ENCODE measurements at places on chromosomes 2 and 18.

- DNase-seq, result no peak
These were observed 236.1 kb downstream of the GCA start for GRCh38 chr2:162579986-162580385.

DNA sequence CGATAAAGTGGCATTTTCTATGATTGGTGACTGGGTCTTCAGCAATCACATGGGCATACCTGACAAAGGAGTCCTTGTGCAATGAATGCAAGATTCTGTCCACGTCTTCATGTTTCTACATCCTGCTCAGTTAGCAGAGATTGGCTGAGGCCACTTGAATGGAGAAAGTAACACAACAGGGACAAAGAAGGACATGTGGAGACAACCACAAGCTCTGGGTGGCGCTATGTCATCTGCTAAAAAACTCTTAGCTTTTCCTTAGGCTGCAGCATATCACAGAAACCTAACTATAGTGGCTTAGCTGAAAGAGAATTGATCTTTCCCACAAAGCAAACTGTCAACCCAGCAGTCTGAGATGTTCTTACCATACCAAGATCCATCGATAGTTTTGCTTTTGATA lies 1109.7 kb downstream of the SOCS6 start:
- DNase-seq, result peak; percentile 0

DNA sequence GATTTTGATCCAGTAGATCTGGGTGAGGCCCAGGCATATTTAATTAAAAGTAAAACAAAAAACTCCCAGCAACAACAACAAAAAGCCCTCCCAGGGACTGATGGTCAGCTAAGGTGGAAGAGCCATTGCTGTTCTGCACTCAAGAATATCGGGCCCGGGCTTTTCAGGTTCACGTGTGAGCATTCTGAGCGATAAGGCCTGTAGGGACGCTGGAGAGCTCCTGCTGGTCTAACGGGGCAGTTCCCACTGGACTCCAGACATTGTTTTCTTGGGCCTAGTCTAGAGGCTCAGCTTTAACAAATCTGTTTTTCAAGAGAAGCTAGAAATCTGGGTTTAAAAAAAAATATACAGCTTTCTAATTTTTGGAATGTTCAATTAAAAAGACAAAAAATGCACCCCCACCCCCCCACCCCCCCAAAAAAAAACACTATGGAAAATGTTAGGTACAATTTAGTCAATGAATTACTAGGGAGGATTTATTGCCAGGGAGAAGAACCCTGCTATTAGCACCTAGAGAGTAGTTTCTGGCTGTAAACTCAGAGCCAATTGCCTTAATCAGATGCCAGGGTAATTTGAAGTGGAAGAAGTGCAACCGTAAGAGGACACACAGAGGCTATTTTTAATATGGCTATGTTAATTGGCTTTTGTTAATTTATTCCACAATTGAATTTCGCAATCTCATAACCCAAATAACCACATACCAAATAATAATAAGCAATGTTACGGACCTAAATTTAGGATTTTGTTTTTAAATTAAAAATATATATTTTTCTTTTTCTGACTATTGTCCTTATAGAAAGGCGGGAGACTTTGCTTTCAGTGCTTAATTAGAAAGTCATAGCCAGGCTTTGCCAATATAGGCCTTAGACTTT lies 78.9 kb downstream of the MAP4K4 start:
- no peak for DNase-seq

DNA sequence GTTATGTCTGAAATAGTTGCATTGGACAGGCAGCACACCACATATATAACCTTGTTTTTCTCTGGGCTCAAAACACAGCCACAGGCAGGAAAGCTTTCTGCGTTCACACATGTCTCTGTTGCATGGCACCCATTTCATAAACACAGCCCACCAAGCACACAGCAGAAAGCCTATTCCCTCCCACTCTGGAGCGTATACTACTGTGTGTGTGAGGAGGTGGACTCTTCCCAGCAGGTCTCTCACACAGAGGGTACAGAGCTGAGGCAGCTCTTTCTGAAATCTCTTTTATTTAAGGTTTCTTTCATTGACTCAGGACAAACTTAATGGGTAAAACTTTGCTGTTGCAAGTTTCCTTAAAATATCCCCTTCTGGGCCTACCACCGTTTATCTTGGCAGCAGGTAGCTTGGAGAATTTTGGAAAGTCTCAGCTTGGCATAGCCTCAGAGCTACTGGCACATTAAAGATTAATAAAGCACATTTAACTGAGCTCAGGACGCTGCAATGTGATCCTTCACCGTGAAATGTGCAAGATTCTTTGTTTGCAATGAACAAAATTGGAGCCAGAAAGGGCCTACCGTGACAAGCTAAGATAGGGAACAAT lies 105.1 kb upstream of the NCKAP5 start:
- DNase-seq, result no peak

Data from T-helper 2 cell (primary cell).